ENCODE measurements at places on chromosomes 12 and 14.

DNA sequence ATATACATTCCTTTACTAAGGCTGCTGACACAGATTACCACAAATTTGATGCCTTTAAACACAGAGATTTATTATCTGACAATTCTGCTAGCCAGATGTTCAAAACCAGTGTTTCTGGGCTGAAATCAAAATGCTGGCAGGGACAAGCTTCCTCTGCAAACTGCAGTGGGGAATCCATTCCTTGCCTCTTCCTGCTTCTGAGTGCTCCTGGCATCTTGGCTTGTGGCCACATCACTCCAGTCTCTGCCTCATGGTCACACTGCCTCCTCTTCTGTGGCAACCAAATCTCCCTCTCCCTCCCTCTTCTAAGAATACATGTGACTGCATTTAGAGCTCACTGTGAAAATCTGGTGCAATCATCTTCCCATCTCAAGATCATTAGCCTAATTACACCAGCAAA is 235.7 kb downstream of the TTC8 start:
- no peak overlapping the region for H3K4me3 ChIP-seq
- H3K27me3 ChIP-seq, result peaks cover 5% of the 10 kb centered on the region
- H3K4me1 ChIP-seq, result no peaks in the 10 kb centered on the region
- no peak for DNase-seq
- no peaks in the 10 kb centered on the region for H3K36me3 ChIP-seq
- H3K27ac ChIP-seq, result no peak overlapping the region

DNA sequence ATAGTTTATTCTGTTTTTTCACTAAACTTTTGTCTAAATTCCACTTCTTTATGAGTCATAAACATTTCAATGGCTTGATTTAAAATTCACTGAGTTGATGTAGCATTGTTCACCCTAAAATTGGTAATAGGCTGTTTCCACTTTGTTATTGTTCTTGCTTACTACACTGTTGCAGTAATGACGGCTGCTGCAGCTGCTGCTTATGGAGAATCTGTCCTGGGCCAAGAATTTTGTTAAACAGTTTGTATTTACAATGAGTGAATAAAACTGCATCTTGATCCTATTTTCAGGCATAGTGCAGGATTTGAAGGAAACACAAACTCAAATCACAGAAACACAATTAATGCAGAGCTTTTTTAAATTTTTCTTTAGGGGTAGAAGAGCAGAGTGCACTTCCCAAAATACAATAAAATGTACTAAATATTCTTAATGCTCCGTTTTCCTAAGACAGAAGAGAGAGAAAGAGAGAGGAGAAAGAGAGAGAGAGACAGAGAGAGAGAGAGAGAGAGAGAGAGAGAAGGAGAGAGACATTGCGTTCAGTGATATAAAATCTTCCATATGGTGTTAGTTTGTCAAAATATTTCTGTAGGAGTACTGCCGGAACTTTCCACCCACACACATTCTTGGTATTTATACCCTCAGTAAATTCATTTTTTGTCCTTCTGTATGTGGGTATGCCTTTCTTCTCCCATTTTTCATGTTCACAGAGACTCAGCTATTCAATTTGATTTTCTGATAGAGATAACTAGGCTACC is 266.4 kb downstream of the LRFN5 start:
- no peak for DNase-seq
- no peaks in the 10 kb centered on the region for H3K36me3 ChIP-seq
- H3K4me1 ChIP-seq, result no peaks in the 10 kb centered on the region
- no peaks in the 10 kb centered on the region for H3K27me3 ChIP-seq
- no peak overlapping the region for H3K27ac ChIP-seq
- no peak overlapping the region for H3K4me3 ChIP-seq

DNA sequence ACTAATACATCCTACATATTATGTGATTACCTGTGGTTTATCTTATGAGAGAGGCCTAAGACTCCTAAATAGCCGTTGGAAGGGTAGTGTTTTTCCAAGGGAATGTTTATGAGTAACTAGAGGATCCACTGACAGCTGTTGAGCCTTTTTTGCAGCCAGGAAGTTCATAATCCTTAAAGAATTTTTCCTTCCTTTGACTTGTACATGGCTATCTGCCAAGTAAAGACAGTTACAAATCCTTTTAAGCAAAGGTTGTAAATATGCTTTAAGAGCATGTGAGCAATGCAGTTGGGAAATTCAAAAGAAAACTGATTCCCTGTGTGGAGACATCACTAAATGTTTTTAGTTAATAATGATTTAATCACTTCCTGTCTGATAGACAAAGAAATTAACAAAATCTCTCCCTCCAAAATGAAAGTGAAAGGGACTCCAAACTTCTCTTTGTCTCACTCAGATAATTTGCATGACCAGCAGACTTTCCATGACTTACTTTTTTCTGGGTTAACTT is 333.8 kb downstream of the PDZRN4 start:
- no peak for DNase-seq
- no peaks in the 10 kb centered on the region for H3K27me3 ChIP-seq
- no peaks in the 10 kb centered on the region for H3K4me1 ChIP-seq
- H3K4me3 ChIP-seq, result peak overlapping the region; percentile 77
- no peaks in the 10 kb centered on the region for H3K36me3 ChIP-seq

DNA sequence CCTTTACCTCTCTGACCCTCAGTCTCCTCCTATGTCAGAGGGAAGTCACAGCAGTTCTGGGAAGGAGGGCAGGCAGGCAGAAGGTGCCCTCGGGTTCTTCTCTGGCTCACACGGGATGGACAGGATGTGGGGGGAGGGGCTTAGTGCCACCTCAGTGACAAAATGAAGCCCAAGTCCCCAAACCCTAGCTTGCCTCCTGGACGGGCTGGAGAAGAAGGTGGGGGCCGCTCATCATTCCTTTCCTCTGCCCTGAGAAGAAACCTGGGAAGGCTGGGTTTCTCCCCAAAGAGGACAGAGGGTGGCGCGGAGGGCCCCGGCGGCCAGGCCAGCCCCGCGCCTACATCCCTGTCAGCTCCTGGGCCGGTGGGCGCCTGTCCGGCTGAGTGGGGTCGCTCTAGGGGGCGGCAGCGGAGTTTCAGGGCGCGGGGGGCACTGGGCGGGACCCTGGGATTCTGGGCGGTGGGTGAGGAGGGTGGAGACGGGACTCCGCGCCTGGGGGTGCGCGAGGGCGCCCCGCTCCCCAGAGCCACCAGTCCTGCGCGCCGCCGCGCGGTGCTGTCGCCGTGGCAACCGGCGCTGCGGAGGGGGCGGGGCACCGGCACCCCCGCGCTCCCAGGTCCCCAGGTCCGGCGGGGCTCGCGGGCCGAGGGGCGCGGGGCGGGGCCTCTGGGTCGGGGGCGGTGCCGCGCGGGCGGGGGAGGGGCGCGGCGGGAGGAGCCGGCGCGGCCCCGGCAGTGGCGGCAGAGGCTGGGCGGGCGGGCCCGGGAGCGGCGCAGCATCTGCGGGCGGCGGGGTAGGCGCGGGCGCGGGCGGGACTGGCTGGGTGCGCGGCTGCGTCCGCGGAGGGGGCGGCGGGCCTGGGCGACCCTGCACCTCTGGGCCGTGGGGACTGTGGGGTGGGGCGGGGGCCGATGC is at the start of gene TMEM121:
Gene TMEM121 (plus strand): TSS at position 723 of the 915 bp plus-strand sequence. CDS start 2,252 bp downstream, outside the sequence.
- H3K27ac ChIP-seq, result no peak within 1 kb of the TSS
- peaks cover 42% of the 10 kb centered on the region for H3K4me1 ChIP-seq
- H3K36me3 ChIP-seq, result no peaks in the 10 kb centered on the region
- DNase-seq, result no peak
- peaks cover 3% of the 10 kb centered on the region for H3K27me3 ChIP-seq

DNA sequence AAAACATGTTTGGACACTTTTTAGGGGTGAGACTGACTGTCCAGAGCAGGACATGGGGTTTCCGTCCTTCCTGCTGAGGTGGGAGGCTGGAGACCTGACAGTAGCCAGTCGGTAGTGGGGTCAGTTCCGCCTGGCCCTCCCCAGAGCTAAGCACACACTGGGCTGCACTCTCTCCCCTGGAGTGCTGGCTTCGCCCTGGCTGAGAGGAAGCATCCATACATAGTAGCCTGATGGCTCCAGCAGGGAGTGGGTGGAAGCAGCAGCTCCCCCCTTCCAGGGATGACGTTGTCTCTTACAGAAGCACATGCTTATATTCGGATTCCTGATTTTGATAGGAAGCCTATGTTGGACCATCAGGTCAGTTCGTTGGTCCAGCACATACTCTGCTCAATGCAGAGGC is 40.4 kb downstream of the SFSWAP start:
- H3K4me1 ChIP-seq, result no peaks in the 10 kb centered on the region
- no peak overlapping the region for H3K27ac ChIP-seq
- no peak for DNase-seq
- H3K27me3 ChIP-seq, result no peaks in the 10 kb centered on the region
- H3K4me3 ChIP-seq, result no peak overlapping the region
- H3K36me3 ChIP-seq, result peaks cover 81% of the 10 kb centered on the region

GRCh38 chr12:95187865-95188415 is 29.3 kb downstream of the FGD6 start:
- DNase-seq, result no peak
- H3K27me3 ChIP-seq, result no peaks in the 10 kb centered on the region
- no peaks in the 10 kb centered on the region for H3K36me3 ChIP-seq
- no peaks in the 10 kb centered on the region for H3K4me1 ChIP-seq
- no peak overlapping the region for H3K4me3 ChIP-seq

GRCh38 chr14:51053157-51053556 is 41.7 kb downstream of the TRIM9 start:
- no peaks in the 10 kb centered on the region for H3K27me3 ChIP-seq
- H3K4me1 ChIP-seq, result no peaks in the 10 kb centered on the region
- DNase-seq, result no peak
- no peaks in the 10 kb centered on the region for H3K36me3 ChIP-seq
- H3K4me3 ChIP-seq, result no peak overlapping the region

- no peak for DNase-seq
- H3K27ac ChIP-seq, result no peak overlapping the region
- H3K4me3 ChIP-seq, result no peak overlapping the region
- no peaks in the 10 kb centered on the region for H3K4me1 ChIP-seq
Observed at GRCh38 chr12:95515197-95515596, 36.1 kb downstream of the USP44 start.

- H3K27me3 ChIP-seq, result no peaks in the 10 kb centered on the region
- no peak overlapping the region for H3K27ac ChIP-seq
- no peak overlapping the region for H3K4me3 ChIP-seq
Observed at GRCh38 chr12:27623645-27624044, 72.6 kb upstream of the REP15 start.

GRCh38 chr12:22543246-22544037 is 900 bp downstream of the C2CD5 start:
- H3K36me3 ChIP-seq, result peaks cover 12% of the 10 kb centered on the region
- H3K4me1 ChIP-seq, result peaks cover 39% of the 10 kb centered on the region
- H3K27ac ChIP-seq, result peak overlapping the region; percentile 90
- no peaks in the 10 kb centered on the region for H3K27me3 ChIP-seq
- DNase-seq, result peak; percentile 73
- peak overlapping the region; percentile 83 for H3K4me3 ChIP-seq

DNA sequence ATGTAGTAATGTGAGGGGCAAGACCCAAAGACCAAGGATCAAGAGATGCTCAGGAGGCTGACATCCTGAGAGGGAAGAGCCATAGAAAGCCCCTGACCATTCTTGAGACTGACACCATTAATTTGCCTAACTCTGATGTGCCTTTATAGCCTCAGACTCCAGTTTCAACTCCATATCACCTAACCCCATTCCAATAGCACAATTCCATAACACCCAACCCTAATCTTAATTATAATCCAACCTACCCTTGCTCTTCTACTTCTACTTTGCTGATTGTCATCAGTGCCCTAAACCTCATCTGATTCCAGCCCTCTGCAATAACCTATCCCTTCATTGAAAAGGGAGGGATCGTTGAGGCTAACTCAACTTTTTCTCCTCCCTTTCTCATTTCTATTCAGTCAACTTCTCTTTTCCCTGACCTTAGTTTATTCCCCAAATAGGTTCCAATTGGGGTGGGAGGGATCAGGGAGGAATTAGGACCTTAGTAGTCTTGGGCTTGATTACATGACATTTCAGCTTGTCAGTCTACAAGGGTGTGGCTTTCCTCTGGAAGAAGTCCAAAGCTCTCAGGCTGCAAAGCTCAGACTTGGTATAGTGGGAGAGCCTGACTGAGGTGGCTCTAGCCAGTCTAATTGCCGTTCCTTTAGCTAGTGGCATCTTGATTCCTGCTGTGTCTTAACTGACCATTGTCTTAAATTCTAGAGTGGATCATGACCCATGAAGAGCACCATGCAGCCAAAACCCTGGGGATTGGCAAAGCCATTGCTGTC is 3.1 kb downstream of the PFKM start:
- no peak overlapping the region for H3K4me3 ChIP-seq
- H3K4me1 ChIP-seq, result peaks cover 9% of the 10 kb centered on the region
- H3K27me3 ChIP-seq, result no peaks in the 10 kb centered on the region

DNA sequence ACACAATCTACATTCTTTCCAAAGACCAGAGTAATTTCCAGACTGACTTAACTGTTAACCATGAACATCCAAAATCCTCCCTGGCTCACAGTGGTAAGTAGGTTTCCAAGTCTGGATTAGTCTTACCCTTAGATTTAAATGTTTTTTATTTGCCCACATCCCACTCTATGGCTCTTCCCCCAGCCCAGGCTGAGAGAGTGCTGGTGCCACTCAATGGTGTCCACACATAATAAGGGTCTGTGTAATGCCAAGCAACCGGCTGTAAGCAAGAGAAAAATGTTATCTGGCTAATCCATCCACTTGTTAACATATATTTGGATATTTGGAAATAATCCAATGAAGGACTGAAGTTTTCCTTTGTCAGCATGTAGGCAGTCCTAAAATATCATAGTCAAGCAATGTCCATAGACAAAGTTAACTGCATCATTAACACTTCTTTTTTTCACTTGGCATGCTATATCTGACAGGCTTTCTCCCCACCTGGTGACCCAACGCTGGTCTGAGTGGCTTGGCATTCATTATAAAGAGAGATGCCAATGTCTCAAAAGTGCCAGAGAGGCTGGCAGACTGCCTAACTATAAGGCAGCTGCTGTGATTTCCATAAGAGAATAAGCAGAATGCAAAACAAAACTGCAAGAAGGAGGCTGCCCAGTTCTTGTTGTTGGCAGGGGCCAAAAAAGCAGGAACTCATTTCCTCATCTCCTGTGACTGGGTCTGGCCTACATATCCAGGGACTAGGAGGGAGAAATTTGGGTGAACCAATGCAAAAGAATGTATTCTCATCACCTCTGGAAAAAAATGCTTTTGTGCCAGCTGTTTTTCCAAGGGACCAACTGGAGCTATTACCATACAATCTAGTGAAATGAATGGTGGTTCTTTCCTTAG is 13.9 kb upstream of the HOXC13 start:
- H3K4me1 ChIP-seq, result no peaks in the 10 kb centered on the region
- H3K4me3 ChIP-seq, result no peak overlapping the region
- H3K27ac ChIP-seq, result no peak overlapping the region
